Activated CD4-positive, alpha-beta T cell treated with anti-CD3 and anti-CD28 coated beads, Interleukin-2, amount 50 U/mL, for 16 hours (primary cell): ENCODE measurements at places on chromosomes 13 and 19.

DNA sequence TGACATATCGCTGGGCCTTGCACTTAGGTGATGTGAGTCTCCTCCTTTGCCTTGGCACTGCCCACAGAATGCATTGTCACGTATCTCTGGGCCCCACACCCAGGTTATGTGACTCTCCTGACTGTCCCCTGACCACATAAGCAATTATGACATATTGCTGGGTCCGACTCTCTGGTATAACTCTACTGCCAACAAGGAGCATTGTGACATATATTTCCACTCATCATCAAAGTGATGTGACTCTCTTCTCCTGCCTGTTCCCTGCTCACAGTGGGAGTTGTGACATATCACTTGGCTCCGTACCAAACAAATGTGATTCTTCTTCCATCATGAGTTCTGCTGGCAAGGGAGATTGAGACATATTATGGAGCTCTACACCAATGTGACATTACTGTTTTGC lies 15.4 kb upstream of the ZNF681 start:
- DNase-seq = no peak

- DNase-seq = no peak
These were observed 40.6 kb upstream of the DGKH start for GRCh38 chr13:42007844-42008243.

DNA sequence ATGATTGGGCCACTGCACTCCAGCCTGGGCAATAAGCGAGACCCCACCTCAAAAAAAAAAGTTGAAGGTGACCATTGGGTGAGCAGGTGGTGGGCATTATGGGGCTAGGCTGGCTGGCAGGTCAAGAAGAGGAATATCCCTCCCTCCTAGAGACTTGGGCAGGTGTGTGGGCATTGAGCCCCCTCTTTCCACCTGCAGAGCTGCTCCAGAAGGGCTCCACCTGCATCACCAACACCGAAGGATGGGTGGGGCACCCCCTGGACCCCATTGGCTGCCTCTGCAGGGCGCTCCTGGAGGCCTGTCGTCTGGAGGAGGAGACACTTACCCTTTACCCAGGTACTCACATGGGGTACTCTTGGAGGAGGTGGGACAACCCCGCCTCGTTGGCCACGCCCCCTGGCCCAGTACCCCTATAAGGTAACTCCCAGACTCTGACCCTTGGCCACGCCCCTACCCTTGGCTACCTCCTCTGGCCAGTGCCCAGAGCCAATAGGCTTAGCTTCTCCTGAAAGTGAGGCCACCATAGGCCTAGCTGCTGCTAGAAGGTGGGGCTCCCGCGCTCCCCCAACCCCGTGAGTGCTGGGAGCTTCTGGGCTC lies 21.9 kb downstream of the ZSWIM4 start:
- no peak for DNase-seq

DNA sequence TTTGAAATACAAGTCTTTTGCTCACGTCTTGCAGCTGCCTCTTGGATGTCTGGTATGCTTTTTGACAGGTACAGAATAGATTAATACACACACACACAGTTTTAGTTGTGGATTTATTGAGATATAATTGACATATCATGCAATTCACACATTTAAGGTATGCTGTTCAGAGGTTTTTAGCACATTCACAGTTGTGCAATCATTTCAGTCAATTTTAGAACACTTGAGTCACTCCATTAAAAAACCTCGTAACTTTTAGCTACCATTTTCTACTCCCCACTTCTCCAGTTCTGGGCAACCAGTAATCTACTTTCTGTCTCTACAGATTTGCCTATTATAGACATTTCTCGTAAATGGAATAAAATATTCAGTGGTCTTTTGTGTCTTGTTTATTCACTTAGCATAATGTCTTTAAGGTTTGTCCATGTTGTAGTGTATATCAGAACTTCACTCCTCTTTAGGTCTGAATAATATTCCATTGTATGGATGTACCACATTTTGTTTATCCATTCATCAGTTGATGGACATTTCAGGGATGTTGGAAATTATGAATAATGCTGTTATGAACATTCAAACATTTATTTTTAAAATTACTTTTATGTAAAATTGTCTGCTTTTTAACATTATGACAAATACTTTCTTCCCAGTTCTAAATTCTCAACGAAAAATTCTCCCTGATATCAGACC lies 2.5 kb upstream of the ZMYM2 start:
- no peak for DNase-seq

GRCh38 chr19:41205995-41206394 lies 13.0 kb downstream of the CYP2S1 start:
- no peak for DNase-seq

GRCh38 chr13:80441968-80442367 lies 101.0 kb upstream of the SPRY2 start:
- DNase-seq = no peak

- no peak for DNase-seq
These were observed 16.9 kb downstream of the PROSER1 start for GRCh38 chr13:39020853-39021462.

- no peak for DNase-seq
These were observed 26.9 kb downstream of the RFX1 start for GRCh38 chr19:13979244-13979615.

GRCh38 chr19:17248011-17248776 lies 2.5 kb upstream of the NR2F6 start:
- no peak for DNase-seq

DNA sequence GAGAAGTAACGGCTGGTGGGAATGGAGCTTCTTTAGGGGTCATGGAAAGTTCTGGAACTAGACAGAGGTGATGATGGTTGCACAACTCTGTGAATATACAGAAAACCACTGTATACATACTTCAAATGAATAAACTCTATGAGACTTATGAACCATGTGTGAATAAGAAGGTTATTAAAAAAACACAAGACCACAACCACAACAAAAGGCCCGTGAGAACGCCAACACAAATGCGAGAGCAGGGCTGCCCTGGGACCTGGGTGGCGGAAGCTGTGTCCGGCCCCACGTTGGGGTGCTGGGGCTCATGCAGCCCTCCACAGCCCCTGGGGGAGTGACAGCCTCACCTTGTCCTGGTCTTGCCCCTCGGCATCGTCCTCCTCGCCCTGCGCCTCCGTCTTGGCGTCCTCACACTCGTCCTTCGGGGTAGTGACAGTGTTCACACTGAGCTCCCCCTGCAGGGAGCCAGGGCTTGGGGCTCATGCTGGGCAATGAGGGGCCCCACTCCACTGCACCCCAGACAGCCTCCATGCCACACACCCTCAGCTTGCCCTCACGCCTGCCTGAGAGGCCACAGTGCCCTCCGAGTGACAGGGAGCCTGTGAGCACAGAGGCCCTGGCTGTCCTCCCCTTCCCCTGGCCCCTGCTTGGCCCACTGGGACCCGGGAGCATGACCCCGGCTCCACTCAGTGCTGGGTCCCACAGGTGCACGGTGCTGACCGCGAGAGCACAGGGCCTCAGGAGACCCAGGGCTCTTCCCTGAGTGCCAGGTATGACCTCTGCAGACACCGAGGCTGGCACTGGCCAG lies 16.0 kb downstream of the IZUMO4 start:
- DNase-seq = no peak

- DNase-seq = no peak
These were observed 99.6 kb downstream of the MBNL2 start for GRCh38 chr13:97321616-97322321.

GRCh38 chr19:43553656-43554055 lies 20.7 kb downstream of the ZNF575 start:
- DNase-seq = no peak

GRCh38 chr19:29596080-29596727 lies 9.9 kb upstream of the POP4 start:
- no peak for DNase-seq

DNA sequence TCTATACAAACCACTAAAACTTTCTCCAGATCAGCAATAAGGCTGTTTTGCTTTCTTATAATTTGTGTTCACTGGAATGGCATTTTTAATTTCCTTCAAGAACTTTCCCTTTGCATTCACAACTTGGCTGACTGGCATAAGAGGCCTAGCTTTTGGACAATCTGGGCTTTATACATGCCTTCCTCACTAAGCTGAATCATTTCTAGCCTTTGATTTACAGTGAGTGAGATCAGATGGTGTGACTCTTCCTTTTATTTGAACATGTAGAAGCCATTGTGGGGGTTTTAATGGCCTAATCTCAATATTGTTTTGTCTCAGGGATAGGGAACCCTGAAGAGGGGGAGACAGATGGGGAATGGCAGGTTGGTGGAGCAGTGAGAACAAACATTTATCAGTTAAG lies 82.7 kb downstream of the FOXO1 start:
- DNase-seq = no peak

- no peak for DNase-seq
These were observed 14.7 kb downstream of the CILP2 start for GRCh38 chr19:19552798-19553197.

GRCh38 chr13:95044452-95045205 lies 256.6 kb downstream of the ABCC4 start:
- no peak for DNase-seq

GRCh38 chr13:45933203-45933908 lies 81.8 kb upstream of the SIAH3 start:
- DNase-seq = no peak

DNA sequence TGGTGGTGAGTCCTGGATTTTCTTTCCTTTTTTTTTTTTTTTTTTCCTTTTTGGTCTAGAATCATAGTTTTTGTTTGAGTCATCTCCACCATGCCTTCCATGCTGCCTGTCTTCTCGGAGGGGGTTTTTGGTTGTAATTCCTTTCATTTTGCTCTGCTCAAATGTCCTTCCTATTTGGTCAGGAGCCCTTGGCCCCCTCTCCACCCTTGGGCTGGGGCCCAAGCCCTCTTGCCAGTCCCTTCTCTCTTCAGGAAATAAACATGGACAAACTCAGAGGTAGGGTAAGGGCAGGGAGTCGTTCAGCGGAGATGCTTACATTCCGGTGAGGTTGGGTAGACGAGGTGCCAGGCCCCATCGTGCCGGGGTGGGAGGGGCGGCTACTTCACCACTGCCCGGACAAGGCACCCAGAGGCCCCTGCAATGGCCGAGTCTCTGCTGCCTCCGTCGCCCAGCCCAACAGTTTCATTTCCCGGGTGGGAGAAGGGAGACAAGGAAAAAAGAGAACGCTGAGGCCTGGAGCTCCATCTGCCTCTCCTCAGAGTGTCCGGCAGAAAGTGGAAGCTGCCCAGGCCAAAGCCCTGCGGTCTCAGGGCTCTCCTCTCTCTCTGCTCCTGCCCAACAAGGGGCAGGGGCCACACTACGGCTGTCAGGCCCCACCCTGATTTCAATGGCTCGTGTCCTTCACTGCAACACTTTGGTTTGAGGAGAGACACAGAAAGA lies 12.7 kb downstream of the ZNF574 start:
- no peak for DNase-seq

- no peak for DNase-seq
These were observed 646.4 kb downstream of the TBC1D4 start for GRCh38 chr13:74835579-74835978.

DNA sequence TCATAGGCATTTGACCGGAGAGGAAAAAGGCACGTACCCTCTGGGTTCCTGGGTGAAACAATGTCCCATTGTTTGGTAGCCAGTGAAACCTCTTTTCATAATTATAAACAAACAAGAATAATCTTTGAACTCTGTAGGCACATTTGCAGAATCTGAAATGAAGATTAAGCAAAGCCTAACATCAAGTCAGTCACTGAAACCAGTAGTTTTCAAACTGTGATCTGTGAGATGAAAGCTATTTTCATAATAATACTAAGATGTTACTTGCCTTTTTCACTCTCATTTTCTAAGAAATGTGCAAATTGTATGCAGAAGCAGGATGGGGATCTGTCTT lies 105.4 kb downstream of the WDFY2 start:
- peak; percentile 6 for DNase-seq

GRCh38 chr19:33304760-33305647 lies 2.7 kb upstream of the CEBPA start:
- DNase-seq = no peak

GRCh38 chr19:1407528-1408299 lies at the start of gene DAZAP1:
Gene DAZAP1, plus strand, starts transcription at chr19:1407586. Its CDS starts 188 bp downstream, at chr19:1407774.
- DNase-seq = no peak

DNA sequence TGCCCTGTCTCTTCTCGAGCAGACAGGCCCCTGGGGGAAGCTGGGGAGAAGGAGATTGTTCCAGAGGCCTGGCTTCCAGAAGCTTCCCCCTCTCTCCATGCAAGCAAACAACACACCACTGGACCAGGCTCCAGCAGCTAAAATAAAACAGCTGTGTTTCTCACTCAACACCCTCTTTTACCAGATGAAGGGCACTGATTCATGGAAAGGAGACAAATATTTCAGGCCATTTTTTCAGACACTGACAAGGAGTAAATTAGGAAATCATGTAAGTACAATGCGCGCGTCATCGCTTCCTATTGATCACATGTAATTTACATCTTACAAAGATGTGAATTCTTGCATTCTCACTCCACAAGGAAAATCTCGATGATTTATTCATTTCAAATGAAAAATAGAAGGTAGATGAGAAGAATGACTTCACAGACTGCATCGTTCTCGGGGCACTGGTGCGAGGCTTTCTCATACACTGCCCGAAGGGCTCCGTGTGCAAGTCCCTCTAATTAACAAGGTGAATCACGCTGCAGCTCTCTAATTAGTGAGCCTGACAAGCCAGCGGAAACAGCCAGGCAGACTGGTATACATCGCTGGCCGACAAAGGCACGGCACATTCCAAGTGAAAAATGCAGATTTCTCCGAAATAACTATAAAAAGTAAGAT lies 153.6 kb downstream of the KCTD15 start:
- no peak for DNase-seq

DNA sequence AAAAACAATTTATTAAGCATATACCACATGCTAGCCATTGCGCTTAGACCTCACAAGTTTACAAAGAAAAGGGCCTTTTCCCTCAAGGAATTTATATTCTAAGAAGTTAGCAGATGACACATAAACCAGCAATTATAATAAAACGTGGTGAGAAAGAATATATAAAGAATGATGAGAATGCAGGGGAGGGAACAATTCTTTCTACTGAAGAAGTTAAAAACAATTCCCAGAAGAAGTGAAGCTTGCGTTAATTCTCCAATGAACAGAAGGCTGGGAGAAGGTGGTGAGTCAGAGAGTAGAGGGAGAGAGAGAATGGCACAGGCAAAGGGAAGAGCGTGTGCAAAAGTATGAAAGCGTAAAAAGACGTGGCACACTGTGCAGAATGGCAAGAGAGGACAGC lies 69.5 kb upstream of the ZDHHC20 start:
- DNase-seq = no peak

DNA sequence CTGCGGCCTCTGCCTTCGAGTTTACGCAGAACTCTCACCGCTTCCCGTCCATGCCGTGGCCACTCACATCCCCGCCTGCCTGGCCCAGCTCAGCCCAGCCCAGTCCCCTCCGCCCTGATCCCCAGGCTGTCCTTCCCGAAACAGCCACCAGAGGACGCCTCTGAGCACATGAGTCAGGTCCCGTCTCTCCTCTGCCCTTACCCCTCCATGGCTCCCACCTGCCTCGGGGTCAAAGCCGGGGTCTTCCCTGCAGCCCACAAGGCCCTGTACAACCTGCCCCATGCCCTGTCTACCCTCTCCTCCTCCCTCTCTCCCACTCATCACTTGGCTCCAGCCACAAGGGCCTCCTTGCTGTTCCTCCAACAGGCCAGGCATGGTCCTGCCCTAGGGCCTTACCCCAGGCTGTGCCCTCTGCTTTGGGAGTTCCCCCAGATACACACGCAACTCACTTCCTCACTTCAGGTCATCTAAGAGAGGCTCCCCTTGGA lies 8.1 kb upstream of the SEMA6B start:
- DNase-seq = peak; percentile 54

GRCh38 chr19:55620410-55621204 lies 3.8 kb downstream of the ZNF784 start:
- DNase-seq = peak; percentile 18
